ENCODE measurements at places on chromosomes 11 and 22.

DNA sequence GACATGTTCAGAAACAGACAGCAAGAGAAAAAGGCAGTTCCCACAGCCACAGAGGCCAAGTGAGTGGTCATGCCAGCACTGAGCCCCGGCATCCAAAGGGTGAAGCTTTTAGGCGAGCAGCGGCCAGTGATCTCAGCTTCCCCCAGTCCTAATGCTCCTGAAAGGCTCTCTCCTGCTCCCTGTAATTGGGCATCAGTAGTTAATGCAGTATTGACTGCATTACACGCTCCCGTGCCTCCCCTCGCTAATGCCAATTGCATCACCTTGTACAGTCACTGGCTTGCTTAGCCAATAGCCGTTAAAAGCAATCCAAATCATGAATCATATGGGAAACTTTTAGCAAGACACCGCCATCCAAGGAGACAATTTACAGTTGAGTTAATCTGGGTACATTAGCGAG lies 4.9 kb downstream of the LMO1 start:
- no peak for DNase-seq

DNA sequence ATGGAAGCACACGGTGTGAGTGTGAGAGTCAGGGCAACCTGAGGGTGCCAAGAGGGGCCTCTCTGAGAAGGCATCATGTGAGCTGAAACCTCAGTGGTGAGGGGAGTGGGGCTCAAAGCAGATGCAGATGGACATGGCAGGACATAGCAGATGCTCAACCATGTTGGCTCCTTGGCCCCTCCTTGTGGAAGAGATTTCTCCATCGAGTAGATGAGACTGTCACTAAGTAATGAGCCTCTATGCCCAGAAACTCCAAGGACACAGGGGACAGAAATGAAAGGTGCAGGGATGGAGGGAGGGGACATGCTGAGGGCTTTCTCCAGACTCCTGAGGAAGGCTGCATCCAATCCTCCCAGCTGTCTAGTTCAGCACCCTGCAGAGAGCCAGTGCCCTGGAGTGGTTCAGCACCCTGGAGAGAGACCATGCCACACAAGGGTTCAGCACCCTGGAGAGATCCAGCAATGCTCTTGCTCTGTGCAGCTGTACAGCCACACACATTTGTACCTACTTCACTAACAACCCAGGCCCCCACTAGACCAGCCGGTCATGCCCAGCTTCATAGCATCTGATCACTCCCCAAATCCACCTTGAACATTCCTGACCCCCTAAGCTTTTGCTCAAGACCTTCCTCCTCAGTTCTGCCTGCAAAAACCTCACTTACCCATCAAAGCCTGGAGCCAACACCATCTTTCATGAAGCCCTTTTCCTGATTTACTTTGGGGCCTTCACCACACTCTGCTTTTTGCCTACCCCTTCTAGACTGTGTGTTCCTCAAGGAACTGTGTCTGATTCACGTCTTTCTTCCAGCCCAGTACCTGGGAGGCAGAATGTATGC lies 252.0 kb downstream of the CTTN start:
- DNase-seq = peak; percentile 35

DNA sequence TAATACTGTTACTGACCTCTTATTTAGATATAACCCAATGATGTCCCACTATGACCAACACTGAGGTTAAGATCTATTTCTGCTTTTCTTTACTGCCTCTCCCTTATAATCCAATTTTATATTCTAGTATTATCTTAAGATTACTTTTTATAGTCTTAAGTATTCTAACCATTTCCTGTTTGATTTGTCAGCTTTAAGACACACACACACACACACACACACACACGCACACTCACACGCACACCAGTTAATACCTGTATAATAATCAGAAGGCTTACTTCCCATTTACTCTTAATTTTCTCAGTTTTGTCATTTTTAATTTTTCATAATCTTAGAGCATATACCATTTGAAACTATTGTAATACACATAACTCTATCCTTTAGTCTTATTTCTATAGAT lies 226.0 kb upstream of the C11orf87 start:
- DNase-seq = no peak

- no peak for DNase-seq
Observed at GRCh38 chr11:57163160-57163868, 18.4 kb upstream of the LRRC55 start.

DNA sequence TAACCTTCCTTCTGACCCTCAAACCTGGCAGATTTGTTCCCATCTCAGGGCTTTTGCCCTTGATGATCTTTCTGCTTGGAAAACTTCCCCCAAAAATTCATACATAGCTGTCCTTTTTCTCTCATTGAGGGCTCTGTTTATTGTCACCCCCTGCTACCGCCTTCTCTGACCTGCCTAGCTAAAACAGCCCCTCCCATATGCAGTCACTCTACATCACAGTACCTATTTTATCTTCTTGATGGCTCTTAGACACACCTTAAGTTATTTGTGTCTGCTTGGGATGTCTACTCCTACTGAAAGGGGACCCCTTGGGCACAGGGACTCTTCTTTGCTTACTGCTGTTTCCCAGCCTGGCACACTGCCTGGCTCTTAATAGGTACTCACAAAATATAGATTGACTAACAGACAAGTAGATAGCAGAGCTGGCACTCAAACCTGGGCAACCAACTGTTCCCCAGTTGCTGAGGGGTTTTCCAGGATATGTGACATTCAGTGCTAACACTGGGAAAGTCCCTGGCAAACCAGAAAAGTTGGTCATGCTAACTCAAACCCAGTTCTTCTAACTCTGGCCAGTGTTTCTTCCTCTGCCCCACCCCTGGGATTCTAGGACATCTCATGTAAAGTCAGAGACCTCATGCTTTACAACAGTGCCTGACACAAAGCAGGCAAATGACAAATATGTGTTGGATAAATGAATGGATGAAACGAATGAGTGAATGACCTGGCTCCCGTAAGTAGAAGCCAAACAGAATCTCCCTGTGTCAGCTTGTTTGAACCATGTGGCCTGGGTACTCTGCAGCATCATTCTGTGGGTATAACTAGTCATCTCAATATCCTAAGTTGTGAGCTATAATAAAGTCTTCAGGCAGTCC lies 19.8 kb upstream of the FJX1 start:
- DNase-seq = no peak

GRCh38 chr11:33631749-33632091 lies 68.9 kb downstream of the C11orf91 start:
- DNase-seq = no peak

GRCh38 chr22:32217465-32217864 lies 12.6 kb upstream of the RFPL2 start:
- no peak for DNase-seq

- no peak for DNase-seq
Observed at GRCh38 chr22:19448076-19448607, 631 bp upstream of the C22orf39 start.

DNA sequence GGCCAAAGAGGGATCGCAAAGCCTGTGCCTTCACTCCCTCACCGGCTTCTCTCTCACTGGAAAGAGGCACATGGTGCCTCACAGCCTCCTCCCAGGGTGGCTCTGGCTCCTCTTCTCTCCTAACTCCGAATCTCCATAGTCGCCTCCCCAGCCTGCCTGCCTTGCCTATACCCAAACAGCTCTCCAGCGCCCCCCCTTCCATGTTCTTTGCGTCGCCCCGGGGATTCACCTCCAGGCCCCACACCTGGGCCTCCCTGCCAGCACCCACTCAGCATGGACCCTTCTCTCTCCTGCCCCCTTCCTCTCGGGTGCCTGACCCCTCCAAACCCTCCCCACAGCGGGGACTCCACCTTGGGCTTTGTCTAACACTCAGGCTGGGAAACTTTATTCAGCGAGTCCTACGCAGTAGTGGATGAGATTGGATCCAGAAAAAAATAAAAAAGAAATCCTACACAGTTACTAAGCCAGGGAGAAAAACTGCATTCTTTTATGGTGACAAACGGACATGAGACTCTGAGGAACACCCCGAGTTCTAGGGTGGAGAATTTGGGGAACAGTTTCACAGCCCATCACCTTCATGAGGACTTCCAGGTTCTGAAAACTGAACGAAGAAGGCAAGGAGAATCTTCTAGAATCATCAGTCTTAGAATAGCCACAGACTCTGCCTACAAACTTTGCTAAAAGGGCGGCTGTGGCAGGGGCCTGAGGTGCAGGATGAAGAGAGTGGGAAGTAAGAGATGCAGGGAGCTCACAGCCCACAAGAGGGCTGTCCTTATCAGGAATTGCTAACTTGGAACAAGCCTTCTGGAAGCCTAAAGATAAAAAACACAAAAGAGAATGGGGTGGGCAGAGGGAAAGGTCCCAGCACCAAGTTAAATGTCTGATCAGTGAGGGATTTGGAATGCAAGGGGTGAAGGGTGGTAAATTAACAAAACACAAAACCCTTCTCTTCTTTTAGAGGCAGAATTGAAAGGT lies 5.3 kb downstream of the PPM1F start:
- DNase-seq = peak; percentile 61

- DNase-seq = no peak
Observed at GRCh38 chr11:44188643-44189042, 93.2 kb downstream of the EXT2 start.

DNA sequence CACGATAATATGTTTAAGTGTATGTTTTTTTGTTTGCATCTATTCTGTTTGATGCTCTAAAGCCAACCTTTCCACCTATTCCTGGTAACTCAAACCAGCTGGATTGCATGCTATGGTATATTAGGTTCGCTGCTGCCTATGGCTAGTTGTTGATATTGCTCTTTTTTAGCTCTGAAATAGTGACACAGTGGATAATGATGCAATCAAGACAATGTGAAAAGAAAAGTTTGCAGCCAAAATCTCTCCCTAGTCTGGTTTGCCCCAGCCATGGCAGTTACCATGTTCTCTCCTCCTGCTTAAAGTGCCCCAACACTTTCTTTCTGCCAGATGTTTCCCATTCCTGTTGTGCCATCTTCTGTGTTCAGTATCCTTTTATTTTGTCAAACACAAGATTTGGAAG lies 269.7 kb downstream of the DYNC2H1 start:
- no peak for DNase-seq

DNA sequence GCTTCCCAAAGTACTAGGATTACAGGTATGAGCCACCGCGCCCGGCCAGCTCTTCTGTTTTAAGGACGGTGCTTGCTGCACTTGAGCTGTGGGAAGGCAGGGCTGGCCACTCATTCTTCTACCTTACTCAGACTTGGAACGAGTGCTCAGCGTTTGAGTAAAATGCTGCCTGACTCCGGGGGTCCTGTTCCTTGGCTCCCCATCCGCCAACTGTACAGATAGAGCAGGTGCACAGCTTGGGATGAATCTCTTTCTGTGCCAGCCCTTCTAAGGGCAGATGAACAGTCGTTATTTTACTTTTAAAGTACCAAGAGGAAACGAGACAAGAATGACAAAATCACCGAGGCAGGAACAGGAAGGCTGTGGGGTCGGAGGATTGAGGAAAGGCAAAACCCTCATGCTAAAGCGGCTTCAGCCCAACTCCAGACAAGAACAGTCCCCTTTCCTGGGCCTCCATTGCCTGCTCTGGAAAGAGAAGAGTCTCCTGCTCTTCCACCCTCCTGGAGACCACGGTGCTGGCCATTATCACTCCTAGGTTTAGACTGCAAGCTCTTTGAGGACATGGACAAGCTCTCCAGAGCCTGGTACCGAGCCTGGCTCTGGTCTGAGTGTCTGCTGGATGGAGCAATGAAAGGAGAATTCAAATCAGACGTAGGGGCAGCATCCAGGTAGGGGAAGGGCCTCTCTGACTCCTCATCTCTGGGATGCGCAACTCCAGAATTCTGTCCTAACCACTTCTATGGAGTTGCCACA lies 1.1 kb upstream of the SUN2 start:
- no peak for DNase-seq

DNA sequence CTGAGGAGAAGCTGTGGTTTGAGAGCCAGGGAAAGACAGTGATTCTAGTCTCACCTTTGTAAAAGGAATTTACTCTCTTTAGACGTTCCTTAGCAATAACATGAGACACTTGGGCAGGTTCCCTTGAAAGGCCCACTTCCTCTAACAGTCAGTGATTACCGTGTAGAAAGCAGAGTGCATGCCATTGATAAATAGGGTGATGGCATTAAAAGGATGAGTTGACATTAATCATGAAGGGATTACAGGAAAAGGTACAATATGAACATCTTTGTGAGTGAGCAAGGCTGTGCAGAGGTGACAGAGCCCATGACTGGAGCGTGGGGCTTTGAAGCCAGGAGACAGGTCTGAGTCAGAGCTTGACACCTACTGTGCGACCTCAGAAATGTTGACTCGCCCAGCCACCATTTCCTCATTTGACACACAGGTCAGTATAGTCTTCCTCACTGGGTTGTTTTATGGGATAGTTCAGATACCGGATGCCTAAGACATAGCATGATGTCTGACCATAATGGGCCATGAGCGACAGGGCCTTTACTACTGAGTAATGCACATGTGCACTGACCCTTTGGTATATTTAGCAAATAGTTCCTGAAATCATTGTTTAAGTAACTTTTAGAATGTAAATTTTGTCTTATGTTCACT lies 341.7 kb upstream of the MTNR1B start:
- DNase-seq = no peak

DNA sequence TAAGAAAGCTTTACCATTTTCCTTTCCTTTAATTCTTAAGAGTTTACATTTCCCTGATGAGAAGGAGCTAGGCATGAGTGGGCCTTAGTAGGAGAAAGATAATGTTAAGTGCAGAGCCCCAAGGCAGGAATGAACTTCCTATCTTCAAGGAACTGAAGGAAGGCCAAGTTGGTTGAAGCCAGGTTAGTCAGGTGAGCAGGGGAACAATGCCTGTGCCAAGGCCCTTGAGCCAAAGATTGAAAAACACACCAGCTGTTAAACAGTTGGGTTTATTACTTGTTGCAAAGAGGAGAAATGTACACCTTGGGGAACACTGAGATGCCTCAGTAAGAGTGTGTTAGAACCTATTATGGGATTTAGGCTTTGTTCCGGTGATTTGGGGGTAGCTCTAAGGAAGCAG lies 10.0 kb downstream of the CNTF start:
- DNase-seq = no peak

- no peak for DNase-seq
Observed at GRCh38 chr11:125931668-125932067, 14.2 kb upstream of the VSIG10L2 start.

DNA sequence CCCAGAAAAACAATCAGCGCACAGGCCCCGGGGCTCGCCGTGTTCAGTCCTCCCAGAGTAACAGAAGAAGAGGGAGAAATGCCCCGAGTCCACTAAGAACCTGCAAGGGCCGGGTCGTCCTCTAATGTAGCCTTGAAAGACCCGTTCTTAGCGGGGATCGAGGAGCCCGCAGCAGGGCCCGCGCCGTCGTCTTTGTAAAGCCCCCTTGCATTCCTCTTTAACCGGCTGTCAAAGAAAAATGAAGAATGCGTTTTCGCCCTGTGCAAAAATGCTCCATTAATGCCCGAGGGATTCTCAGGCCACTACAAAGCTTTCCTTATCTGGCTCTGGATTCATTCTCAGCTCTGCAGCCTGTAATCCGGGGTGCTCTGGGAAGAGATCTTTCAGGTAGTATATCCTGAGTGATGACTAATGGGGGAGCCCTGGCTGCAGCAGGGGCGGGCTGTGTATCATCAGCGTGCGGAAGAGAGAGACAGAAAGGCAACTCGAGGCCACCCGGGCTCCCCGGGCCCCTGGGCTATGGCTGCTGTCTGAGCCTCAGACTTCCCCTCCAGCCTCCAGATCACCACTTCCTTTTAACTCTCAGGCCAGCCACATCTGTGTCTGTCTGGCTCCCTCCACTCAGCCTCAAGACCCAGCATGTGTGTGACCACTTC lies 78.2 kb downstream of the FBLN1 start:
- DNase-seq = peak; percentile 20

GRCh38 chr22:31585161-31585859 lies 76.7 kb downstream of the PISD start:
- DNase-seq = no peak

GRCh38 chr11:2775083-2775625 lies 75.4 kb upstream of the KCNQ1OT1 start:
- no peak for DNase-seq
